ENCODE measurements at places on chromosomes 7 and 10.
A peak's percentile ranks its signal among the peaks of the same experiment; 100 is the strongest.

GRCh38 chr7:22195397-22196172, 161.4 kb downstream of the RAPGEF5 start:
- no peak for DNase-seq

DNA sequence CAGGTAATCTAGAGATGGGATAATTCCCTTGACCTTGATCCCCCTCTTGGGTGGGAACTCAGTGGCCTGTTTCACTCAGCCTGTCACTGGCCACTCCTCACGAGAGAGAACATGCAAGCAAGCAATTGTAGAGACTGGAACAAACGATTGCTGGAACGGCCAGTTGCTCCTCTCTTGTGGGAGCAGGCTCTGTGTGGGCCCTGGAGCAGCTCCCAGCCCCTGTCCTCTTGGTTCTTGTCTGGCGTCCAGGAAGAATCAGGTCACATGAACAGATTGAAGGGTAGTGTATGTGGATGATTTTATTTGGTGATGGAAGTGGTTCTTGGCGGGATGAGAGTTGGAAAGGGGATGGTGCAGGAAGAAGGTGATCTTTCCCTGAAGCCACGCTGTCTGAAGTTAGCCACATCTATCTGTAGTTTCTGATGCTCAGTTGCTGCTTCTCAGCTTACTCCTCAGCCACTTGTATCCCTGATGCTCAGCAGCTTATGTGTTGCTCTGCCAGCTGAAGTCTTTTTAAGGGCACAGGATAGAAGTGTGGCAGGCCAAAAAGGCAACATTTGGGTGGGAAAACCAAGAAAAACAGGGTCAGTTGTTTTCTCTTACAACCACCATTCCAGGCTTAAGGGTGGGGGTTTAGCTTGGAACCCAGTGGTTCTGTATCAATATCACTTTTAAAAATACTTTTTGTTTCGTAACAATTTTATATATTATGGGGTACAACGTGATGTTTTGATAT, 15.9 kb downstream of the RNF133 start:
- no peak for DNase-seq

DNA sequence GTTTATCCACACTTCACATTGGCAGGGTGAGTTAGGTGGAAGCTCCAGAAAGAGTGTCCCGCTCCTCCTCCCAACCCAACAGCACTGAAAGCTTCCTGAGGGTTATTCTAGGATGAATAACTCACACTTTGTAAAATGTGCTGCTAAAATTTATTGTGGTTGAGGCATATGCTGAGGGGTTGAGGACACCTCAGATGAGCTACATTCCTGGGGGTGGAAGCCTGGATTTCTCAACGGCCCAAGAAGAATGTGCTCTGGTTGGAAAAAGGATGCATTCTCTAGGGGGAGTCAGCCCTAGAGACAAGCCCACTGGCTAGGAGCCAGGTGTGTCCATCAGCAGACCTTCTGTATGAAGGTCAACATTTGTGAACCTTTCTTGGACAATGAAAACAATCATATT, 91.5 kb upstream of the PDE1C start:
- DNase-seq, result no peak

DNA sequence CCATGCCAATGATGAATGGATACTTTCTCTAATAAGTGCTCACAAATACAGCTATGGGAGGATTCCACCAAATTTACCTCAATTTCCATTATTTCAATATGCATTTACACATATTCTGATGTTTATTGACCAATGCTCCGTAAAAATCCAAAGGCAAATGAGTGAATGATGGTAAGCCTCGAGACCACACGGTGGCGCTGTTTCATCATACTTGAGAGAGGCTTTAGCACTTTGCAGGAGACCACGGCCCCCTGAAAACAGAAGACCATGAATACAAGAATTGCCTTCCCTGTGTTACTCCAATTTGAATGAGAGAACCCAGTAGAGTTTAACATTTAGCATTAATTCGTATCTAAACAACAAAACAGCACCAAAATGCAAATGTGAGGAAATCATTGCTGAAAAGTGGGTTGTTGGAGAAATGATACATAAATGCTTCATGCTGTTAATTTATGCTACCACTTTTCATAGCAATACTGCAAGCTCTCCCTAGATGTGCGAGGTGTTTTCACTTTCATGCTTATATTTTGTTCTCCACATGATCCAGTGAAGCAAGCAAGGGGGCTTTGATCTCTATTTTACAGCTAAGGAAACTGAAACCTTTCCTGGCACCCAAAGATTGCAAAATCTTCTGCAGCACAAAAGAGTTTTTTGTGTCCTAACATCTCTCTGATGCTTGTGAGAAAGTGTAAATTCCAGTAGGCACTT, 35.4 kb downstream of the TRIL start:
- peak; percentile 92 for DNase-seq

DNA sequence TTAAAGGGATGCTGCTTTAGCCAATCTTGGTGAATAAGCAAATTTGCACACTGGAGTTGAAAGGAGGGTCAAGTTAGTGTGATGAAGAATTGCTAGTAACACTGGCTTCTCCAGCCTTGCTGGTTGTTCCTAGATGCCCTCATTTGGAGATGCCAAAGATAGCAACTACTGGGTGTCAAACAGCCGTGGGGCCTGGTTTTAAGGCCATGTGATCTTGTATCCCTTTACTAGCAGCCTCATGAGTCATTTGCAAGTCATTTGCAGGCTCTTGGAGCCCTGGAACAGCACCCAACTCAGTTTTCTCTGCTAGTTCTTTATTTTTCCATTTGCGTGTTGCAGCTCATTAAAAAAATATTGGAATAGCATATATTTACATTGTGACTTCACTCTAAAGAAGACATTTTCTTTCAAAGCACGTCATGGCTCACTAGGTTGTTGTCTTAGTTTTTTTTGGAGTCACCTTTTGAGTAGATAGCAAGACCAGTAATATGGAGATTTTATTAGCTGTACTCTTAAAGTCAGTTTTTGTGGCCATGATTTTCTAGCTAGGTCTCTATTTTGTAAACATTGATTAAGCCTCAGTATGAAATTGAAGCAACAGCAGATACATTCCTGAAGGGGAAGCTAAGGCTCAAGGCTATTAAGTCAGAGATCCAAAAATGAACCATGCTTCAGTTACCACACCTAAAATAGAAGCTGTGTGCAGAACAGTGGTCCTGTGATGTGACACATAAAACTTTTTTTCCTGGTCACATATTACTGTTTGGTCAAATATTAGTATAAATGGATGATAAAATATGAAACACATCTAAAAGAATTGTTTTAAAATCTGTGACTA, 1.3 kb downstream of the LSMEM1 start:
- no peak for DNase-seq

GRCh38 chr10:72088889-72089575, 681 bp upstream of the SPOCK2 start:
- DNase-seq, result peak; percentile 24

DNA sequence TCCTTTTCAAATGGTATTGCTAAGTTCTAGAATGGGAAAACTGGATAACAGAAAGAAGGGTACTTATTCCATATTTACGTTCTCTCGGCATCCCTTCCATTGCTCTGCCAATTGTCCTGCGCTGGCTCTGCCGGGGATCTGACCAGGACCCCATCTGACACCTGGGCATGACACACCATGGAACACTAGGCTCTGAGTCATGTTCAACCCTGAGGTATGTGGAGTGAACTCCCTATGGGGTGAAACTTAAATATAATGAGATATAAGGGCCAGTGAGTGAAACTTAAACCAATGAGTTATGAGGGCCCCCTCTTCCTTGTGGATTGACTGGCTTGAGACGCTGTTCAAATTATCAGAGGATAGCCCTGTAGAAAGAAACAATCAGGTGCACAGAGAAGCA, 55.1 kb upstream of the ZEB1 start:
- no peak for DNase-seq

DNA sequence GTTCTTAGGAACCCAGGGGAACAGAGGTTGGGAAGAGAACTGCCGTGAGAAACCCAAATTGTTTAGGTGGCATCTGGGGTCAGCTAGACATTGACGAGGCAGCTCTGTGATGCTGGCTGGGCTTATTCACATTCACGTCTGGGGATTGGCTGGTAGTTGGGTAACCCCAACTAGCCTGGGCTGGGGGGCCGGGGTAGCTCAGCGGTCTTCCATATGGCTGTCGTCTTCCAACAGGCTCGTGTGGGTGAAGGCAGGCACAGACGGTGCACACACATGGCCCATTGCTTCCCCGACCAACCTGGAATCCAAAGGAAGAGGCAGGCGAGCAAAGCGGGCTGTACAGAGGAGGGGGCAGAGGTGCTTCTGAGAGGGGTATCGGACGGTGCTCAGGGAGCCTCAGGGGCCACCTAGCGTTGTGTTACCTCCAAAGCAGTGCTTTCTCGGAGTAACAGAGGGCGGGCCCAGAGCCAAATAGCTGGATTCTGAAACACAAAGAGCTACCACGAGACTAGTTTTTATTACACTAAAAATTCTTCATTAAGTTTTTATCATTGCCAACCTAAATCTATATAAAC, 34.5 kb downstream of the MKI67 start:
- DNase-seq, result no peak

- no peak for DNase-seq
Observed at GRCh38 chr10:132712743-132713142, 73.2 kb downstream of the NKX6-2 start.

GRCh38 chr10:124511205-124512039, 49.8 kb downstream of the LHPP start:
- no peak for DNase-seq

DNA sequence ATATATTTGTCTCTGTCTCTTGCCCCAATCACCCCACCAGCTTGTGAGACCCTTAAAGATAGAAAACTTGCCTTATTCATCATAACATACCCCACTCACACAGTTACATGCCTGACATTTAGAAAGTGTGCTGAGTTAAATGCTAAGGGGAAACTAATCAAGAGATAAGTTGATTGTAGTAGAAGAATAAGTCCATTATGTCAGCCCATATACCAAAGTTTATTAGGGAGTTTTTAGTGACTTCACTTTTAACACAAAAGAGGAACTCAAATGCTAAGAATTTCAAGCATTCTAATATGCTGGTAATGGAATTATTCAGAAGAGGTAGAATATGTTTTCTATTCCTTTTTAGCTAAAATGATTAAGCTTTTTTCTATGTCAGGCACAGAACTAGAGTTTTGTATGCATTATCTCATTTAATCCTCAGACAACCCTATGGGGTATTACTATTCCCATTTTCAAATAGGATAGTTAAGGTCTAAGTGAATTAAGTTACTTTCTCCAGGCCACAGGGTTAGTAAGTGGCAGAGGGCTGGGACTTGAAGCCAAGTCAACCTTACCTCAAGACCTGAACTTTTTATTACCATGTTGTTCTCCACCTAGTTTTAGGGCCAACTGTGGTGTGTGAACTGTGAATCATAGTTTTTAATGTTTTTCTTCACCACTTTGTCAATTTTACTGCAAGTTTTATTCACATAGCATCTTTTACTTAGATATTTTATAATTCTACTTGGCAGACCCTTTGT, 19.6 kb downstream of the ASAH2 start:
- DNase-seq, result no peak

- DNase-seq, result no peak
Observed at GRCh38 chr7:42934291-42934690, 2.1 kb downstream of the MRPL32 start.

- DNase-seq, result peak; percentile 44
Observed at GRCh38 chr10:76984559-76985443, 652.8 kb downstream of the KCNMA1 start.

- DNase-seq, result peak; percentile 75
Observed at GRCh38 chr10:46520941-46521340, 35.5 kb downstream of the GPRIN2 start.

- no peak for DNase-seq
Observed at GRCh38 chr7:100034871-100035510, 14.6 kb upstream of the ZSCAN21 start.

- peak; percentile 15 for DNase-seq
Observed at GRCh38 chr7:94512735-94513564, 3.3 kb downstream of the CASD1 start.

- no peak for DNase-seq
Observed at GRCh38 chr7:115226410-115226809, 304.5 kb downstream of the MDFIC start.

GRCh38 chr10:10722422-10722821, 295.2 kb upstream of the CELF2 start:
- no peak for DNase-seq

DNA sequence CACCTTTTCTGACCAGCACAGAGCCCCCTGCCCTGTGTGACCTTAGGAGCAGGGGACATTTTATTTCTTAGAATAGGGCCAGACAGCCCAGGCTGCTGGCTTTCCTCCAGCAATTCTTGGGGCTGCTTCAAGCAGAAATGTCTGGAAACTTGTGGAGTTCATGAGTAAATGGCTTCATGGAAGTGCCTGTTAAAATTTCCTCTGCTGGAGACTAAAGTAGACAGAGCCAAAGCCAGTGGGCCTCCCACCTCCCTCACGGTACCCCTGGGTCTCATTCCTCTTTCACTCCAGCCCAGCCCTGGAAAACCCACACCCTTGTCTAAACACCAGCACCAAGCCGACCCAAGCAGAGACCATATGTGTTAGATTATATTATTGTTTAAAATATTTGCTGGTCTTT, 505.5 kb upstream of the ZMIZ1 start:
- DNase-seq, result no peak

GRCh38 chr7:47875998-47876744, 72.1 kb downstream of the PKD1L1 start:
- no peak for DNase-seq

DNA sequence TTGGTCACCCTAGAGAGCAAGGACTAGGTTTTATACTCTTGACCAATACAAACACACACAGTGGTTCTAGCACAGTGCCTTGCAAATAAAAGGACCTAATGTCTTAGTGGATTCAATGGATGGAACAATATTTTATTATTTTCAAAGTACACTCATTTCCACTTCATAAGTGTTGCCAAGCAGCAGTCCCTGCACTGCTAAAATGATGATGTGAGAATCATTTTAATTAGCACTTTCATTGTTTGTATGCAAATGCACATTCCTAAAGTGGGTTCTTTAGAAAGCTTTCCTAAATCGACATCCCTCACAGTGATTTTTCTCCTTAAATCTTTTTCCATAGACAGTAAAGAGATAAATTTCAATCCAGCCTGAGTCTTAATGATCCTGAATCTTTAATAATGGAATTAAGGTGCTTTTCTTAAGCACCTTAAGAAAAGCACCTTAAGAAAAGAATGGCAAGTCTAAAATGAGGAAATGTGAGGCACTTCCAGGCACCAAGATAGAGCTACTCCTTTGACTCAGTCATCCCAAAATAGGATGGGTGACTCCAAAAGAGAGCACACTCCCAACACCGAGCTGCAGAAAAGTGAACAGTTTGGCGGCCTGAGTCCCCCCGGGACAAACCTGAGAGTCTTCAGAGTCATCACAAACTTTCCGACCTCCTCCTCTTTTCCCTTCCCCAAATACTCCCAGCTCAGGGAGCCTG, 84.5 kb downstream of the SORBS1 start:
- no peak for DNase-seq

DNA sequence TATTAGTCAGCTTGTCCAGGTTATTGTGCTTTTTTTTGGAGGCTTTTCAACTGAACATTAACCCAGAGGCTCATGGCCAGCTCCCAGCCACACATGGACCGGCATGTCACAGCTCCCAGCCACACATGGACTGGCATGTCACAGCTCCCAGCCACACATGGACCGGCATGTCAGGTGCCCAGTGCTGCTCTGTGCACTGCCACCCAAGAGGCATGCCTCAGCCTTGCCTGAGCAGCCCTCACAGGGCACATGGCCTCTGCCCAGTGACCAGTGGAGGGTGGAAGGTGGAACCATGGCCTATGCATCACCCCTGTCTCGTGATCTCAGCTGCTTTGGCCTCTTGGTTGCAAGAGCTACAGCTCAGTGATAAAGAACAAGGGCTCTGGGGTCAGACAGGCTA, 119.8 kb downstream of the OAT start:
- no peak for DNase-seq
